ENCODE measurements at places on chromosomes 16 and 17. TPM values are rescaled to one million over a fixed set of nuclear protein-coding genes. Genes with fewer than 3 reads are reported as not detected.

The MYH8 gene
- polyA plus RNA-seq = not detected

The TBC1D26 gene
- polyA plus RNA-seq = not detected

The TNFSF13 gene
- not detected for polyA plus RNA-seq

The CTRB1 gene
- polyA plus RNA-seq = not detected

The RAB26 gene
- polyA plus RNA-seq = 15.1 TPM

Measured in Purkinje cell (primary cell).